ENCODE measurements at places on chromosomes 2 and 18.

DNA sequence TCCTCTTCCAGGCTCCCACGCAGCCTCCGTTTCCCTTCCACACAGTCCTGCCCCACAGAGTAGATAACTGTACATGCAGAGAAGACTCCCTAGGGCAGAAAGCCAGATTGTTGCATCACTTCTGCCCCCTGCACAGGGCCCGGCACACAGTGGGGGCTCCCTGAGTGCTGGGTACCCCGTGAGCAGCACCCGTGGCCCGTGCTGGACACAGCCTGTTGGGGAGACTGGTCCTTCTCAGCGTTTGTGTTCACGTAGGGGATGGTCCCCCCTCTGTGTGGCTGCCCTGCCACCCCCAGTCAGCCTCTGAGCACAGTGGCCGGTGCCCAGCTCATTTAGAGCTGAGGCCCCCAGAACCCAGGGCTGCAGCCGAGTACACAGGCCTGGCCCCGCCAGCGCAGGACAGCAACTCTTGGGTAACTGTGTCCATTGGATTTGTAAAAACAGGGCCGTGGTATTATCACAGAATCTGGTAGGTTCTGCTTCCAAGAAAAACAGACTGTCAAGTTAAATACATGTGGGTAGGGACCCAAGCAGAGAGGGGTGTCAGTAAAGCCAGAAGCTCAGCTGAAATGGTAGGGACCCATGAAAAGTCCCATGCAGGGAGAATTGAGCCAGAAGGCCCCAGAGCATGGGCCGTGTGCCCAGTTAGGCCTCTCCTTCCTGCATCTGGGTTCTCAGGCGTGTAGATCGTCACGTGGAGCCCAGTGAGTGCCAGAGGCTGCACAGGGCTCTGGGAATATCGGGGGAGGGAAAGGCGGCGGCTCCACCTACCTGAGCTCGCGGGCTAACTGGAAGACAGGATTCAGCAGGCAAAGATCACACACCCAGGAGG lies 257.3 kb downstream of the ATAD2B start:
- DNase-seq = no peak

DNA sequence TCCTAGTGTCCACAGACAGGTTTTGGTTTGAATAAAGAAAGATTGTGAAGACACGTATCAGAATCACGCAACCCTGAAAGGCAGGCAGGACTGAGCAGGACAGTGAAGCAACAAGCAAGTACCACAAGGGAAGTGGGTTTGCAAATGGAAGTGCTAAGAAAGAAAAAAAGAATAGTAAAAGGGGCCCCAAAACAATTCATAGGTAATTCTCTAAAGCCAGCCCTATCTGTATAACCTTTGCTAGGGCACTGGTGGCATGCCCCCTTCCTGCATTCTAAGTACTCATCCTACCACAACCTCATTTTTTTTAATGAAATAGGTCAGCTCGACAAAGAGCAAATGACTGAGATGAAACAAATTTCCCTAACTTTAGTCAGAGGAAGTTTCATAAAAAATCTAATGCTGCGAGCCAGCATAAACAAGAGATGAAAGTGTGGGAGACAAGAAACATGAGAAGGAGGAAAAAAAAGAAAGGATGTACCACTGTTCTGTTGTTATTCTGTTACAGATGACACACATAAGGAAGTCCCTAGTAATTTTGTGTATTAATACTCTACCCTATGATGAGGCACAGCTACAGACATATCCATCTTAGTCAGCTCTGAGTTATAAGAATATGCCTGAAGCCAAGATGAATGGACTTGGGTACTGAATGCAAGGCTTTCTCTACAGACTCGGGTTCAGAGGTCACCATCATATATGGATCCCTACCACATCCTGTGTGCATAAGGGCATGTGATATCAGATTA lies 32.2 kb downstream of the IKZF2 start:
- DNase-seq = no peak

DNA sequence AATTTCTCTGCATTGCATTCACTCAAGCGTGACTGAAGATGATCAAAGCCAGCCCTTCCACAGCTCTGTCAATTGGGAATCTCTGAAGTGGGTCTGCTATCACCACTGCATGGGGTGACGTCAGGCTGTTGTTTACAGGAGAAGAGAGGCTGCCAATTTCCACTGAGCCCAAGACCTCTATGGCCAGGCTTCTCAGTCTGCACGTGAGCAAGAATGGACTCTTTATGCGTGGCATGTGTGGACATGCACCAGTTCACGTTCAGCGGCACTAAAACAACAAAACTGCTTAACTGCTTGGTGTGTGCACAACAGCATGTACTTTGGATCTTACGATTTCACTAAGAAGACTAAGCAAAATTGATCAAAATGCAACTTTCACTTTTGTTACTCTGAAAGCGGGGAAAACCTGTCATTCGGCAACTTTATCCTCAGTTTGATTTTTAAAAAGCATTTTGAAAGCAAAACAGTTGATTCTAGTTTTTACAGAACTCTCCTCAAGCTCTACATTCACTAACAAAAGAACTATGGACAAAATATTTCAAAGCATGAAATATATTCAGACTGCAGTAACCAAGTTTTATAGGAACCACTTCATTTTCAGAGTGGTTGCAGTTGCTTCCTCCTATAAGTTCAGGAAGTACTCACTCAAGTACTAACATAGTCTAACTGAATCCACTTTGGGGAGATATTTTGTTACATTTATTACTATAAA lies 77.0 kb upstream of the SERTAD2 start:
- DNase-seq = peak; percentile 7

DNA sequence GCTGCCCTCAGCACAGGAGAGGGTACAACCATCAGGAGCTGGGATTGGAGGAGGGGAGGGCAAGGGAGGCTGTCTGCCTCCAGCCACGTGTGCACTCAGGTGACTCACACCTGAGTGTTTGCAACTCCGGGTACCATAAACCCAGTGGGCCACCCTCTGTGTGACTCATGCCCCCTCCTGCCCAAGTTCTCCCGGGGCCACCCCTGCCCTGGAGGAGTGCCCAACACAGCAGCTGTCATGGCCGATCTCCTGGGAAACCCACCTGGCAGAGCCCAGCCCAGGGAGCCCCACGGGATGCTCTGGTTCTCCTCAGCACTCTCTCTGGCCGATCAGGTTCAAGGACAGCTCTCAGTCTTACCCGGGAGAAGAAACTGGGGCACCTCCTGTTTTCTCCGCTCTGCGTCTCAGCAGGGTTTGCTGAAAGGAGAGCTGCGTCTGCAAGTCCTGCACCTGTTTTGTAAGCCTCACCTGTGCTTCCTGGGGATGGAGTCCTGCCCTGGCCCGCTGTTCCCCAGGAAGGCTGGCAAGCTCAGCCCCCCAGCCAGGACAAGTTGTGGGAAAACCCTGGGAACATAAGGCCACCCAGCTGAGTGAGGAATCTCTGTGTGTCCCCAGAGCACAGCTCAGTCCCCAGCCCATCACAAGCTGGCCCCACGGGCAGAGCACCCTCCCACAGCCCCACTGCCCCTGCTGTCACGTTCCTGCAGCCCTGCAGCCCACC lies 44.0 kb upstream of the UBE2F start:
- no peak for DNase-seq

GRCh38 chr2:196987298-196987648 lies 60.8 kb upstream of the PGAP1 start:
- DNase-seq = no peak

DNA sequence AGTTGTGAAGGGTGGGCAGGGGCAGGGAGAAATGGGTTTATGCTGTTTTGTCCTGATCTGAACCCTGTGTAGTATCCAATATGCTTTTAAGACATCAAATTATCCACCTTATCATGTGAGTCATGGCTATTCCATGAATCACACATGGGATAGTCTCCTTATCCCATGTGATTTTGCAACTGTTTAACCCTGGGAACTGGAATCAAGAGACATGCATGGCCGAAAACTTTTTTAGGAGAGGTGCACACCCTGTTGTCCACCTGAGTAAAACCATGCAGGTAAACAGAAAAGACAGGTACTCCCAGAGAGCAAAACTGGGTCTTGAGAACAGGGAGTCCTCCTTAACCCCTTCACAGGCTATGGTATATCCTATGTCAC lies 490.6 kb upstream of the HS6ST1 start:
- DNase-seq = no peak

- no peak for DNase-seq
Observed at GRCh38 chr2:143833015-143833660, 686.8 kb downstream of the ZEB2 start.

GRCh38 chr2:85886590-85886989 lies 2.2 kb downstream of the ST3GAL5 start:
- DNase-seq = no peak
